Astrocyte of the spinal cord (primary cell): ENCODE measurements at places on chromosomes 3 and 15.

DNA sequence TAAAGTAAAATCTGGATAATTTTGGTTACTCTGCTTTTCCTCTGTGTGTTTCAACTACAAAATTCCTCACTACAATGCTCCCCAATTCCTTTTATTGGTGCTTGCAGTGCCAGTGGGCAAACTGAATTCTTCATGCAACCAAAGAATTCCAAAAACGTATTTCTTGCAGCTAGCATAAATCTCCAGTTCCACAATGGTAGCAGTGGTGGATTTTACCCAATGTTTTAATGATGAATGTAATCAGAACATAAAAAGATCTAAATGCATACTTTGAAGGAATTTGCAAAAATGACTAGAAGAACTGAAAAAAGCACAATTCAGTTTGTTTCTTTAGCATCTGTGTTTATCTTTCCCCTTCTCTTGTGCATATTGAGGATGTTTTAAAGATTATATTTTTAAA lies 359.6 kb upstream of the TPRG1 start:
- DNase-seq, result no peak

DNA sequence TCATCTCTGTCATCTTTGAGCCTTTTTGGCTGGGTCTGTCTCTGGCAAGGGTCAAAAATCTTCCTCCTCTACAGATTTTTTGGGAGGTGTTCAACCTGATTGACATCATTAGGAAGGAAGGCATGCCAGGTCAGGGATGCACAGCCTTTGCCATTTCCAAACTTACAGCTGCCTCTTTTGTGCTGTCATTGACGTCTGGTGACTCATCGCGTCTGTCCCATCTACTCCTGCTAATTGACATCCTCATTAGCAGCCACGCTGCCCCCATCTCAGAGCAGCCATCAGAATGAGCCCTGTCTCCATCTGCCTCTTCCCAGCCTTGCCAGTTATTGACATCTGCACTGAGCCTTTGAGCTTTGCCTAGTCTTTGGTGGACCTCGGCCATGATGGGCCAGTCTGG lies 53.0 kb downstream of the PDIA5 start:
- no peak for DNase-seq

- DNase-seq, result no peak
These were observed 482.4 kb upstream of the SGO1 start for GRCh38 chr3:20668411-20668810.

DNA sequence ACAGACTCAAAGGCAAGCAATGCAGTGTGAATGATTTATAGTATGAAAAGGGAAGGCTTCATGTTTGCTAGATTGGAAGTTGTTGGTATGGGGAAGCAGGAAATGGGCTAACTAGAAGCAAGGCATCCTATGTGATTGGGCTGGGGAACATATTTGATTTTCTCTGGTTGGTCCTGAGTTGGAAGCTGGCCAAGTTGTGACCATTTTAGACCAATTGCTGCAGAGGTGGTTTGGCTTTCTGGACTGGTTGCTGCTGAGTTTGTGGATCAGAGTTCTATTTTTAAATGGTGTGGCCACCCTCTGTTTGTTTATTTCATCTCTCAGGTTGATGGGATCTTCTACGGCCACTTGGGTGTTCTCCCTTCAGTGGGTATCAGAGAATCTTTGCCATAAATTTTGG lies 39.7 kb downstream of the NUDT16 start:
- peak; percentile 38 for DNase-seq

- DNase-seq, result no peak
These were observed 85.7 kb downstream of the RARB start for GRCh38 chr3:25513642-25514266.

- no peak for DNase-seq
These were observed 26.3 kb downstream of the FBXO22 start for GRCh38 chr15:75929799-75930565.

DNA sequence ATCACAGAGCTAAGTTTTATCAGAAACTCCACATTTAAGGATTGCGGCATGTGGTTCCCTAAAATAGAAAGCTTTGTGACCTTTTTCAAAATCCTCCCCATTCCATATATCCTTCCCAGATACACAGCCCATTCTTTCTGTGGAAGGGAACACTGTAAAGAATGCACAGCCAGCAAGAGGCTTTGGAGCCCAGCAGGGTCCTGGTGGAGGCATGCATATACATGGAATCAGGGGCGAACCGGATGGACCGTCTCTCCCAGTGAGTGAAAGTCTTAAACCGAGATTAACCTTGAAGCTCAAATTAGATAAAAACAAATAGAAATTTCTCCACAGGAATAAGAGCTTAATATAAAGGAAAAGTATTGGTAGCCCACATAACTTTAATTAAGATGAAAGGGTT lies 436.2 kb upstream of the MDFIC2 start:
- DNase-seq, result no peak

DNA sequence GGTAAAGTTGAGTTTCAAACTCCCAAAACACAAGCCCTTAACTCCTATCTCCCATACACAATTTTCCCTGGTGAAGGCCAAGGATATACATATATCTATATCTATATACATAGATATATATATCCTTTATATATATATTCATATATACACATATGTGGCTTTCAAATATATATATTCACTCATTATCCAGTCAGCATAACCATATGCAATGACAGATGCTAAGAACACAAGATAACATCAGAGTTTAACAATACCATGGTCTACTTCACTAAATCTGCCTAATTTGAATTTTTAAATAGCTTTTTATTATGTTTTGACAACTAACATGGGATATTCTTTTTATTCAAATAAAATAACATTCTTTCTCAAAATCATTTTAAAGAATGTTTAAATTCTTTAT lies 24.7 kb downstream of the ZBBX start:
- no peak for DNase-seq

GRCh38 chr3:43206632-43207031 lies 79.7 kb upstream of the SNRK start:
- no peak for DNase-seq
